CD8-positive, alpha-beta memory T cell (primary cell): ENCODE measurements at places on chromosomes 4 and X. TPM values are rescaled to one million over a fixed set of nuclear protein-coding genes. Genes with fewer than 3 reads are reported as not detected.
A peak's percentile ranks its signal among the peaks of the same experiment; 100 is the strongest.

The PHEX gene
- 20.1 TPM for total RNA-seq

The ASMT gene
- 1.9 TPM for total RNA-seq

The BGN gene
- not detected for total RNA-seq

The TECRL gene
- total RNA-seq: not detected

The UBE2D3 gene
- total RNA-seq: 452 TPM

DNA sequence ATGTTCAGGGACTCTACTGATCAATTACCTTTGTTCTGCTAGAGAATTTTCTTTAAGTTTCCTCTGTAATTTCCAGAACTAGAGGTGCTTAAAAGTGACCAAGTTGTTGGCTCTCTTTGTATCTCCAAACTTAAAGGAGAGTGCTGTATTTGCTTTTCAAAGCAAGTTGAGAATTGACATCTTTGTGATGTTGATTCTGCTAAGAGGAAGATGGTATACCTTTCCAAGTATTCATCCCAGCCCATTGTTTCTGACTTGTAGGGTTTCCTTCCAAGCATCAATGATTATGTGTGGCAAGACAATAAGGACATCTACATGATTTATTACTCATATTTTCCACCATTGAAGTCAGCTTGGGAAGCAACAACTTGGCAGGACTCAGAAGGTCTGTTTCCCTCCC is 190.6 kb downstream of the GC start:
- no peak for DNase-seq

DNA sequence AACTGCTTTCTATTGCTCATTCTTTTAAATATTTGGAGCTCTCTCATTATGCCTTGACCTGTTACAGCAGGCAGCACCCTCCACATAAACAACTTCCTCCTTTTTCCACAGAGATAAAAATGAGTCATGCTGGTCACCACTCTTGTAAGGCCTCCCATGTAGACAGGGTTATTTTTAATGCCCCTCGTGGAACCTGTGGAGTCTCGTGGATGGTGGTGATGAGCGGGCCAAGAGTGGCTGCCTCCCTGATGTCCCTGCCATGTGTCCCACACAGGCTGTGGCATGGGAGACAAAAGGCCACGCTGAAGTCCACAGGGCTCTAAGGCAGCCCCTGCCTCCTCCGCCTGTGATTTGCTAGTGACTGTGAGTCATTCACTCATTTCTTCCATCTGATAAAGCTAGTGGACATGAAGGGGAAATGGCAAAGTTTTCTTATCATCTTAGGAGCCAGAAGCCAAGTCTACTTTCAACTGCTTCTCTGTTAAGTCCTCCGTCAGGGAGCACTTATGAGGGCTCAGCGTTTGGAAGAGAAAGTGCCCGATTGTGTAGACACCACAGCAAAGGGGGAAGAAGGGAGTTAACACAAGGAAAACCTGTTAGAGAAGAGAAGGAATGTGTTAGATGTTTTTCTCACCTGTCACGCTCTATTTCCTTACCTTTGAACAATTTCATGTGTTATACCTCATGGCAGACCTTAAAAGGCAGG is 121.6 kb upstream of the FAT1 start:
- DNase-seq: no peak

- no peak for DNase-seq
Observed at GRCh38 chrX:14050709-14051108, 21.0 kb upstream of the GEMIN8 start.

DNA sequence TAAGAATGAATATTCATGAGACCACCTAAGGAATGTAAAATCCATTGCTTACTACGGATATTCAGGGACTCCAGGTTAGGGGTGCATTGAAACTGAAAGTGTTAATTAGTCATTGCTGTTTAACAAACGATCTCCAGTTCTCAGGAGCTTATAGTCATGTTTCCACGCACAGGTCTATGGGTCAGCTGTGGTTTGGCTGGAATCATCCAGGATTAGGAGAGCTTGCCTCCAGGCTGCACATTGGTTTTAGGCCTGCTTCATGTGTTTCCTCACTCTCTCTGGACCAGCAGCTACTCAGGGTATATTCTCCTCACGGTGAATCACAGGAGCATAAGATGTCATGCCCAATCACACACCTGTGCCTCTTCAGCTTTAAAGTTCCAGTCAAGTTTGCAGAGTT is 98.9 kb downstream of the ATXN3L start:
- DNase-seq: no peak

- DNase-seq: no peak
Observed at GRCh38 chr4:72975488-72975784, 94.1 kb downstream of the COX18 start.

DNA sequence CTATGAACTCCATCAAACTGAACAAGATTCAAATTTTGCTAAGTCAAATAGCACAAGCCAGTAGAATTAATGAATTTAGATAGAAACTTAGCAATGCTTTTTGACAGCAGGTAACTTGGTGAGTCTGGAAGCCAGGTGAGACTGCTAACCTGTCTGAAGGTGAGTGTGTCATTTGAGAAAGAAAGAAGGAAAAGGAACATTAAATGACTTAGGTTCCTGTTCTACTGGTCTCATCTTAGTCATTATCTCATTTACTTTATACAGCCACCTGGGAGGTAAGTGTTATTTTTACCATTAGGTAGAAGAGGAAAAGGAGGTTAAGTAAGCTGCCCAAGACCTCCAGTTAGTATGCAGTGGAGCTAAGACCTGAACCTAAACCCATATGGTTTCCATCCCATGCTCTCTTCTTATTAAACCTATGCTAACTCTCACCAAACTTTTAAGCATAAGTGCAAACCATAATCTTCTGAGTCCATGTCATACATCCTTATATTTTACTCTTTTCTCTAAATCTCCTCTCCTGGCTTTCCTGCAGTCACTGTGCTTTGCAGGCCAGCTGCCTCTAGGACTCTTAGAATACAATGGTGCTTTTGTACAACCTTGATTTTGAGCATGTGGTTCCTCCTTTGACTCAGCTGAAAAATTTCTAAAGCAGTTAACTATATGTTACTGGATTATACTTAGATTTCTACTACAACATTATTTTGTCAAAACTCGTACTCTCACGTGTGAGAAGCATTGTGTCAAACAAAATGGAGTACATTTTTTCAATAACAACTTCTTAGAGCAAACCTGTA is 68.5 kb downstream of the ATP10D start:
- no peak for DNase-seq

- DNase-seq: peak; percentile 7
Observed at GRCh38 chrX:42495139-42495538, 282.8 kb downstream of the PPP1R2C start.

- peak; percentile 60 for DNase-seq
Observed at GRCh38 chr4:147799986-147800555, 68.2 kb downstream of the ARHGAP10 start.

GRCh38 chr4:110484029-110484428 is 8.1 kb downstream of the ENPEP start:
- DNase-seq: no peak

- no peak for DNase-seq
Observed at GRCh38 chr4:4921077-4921476, 61.6 kb downstream of the MSX1 start.

DNA sequence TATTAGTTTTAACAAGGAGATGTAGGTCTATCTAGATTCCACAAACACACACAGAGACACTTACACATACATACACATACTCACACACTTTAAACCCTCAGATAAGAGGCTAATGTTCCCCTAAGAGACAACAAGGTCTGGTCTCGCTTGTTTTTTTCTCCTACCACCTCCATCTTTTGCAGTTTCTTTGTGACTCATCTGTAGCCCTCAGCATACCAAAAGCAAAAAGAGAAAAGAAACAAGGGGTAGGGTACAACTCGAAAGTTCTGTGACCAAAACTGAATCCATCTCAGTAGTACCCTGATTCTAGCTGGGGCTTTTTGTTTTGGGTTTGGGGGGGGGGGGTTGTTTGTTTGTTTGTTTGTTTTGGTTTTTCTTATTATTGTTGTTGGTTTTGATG is 12.2 kb upstream of the EXOSC9 start:
- no peak for DNase-seq

DNA sequence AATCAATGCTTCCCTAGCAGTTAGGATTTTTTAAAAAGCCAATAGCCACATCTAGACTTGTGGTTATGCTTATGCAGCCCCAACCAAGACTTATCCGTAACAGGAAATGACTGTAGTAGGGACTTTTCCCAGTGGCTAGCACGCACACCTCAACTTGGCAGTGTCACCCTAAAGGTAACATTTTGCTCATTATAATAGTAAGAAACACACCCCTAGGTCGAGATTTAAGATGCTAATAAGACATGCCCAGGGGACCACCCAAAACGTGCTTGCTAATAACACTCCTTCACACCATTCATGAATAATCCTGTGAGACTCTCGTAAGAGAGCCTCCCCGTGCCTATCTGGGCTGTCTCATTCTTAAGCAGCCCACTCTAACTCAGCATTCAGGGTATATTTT is 195.3 kb downstream of the CHIC1 start:
- DNase-seq: no peak

GRCh38 chr4:75909405-75909804 is 7.2 kb upstream of the PPEF2 start:
- no peak for DNase-seq

GRCh38 chrX:154376774-154377173 is 2.3 kb upstream of the EMD start:
- no peak for DNase-seq

- DNase-seq: no peak
Observed at GRCh38 chr4:140080883-140081282, 73.1 kb downstream of the MAML3 start.
